Left ventricle myocardium inferior (tissue), 1 donor: ENCODE measurements at places on chromosomes 11 and 22.

- DNase-seq, result no peak
Observed at GRCh38 chr22:32080904-32081303, 37.8 kb downstream of the SLC5A1 start.

- DNase-seq, result no peak
Observed at GRCh38 chr22:20671409-20672081, 102.4 kb upstream of the SERPIND1 start.

- no peak for DNase-seq
Observed at GRCh38 chr22:46761539-46762237, 762 bp upstream of the TBC1D22A start.

DNA sequence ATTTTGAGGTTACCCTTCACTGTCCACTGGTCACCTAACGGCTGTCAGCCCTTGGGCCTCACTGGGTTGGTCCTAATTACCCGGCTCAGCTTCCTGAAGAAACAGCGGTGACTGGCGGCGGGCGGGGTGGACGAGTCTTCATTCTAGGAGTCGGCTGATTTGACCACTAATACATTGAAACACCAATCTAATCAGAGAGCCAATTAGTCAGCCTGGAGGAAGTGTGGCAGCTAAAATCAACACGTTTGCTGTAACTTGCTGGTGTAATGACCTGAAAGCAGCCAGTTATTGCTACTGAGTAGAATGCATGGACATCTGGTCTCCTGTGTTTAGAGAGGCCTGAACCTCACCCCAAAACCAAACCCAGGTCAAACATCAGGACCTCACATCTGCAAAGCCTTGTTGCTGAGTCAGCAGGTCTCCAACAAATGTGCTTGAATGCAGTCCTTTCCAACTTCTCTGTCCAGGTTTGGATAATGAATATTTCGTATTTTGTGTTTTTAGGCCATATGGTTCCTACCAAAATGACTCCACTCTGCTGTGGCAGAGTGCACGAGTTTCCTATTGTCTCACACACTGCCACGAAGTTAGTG lies 496.4 kb downstream of the BRD1 start:
- DNase-seq, result no peak

DNA sequence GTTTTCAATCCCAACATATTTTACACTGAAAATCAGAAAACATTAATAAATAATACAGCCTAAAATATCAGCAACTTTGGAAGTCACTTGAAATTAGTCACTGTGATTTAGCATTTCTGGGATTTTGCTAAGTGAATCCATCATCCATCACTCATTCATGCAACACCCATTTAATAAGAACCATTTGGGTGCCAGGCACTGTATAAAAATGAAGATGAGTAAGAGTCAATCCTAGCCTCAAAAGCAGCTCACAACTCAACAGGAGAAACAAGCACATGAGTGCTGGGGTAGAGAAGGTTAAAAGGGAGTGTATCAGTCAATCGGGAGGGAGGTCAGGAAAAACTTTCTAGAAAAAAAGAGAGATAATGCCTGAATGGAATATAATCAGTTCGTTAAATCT lies 77.9 kb downstream of the PGR start:
- no peak for DNase-seq

GRCh38 chr22:50640857-50641647 lies 13.1 kb upstream of the ARSA start:
- no peak for DNase-seq

DNA sequence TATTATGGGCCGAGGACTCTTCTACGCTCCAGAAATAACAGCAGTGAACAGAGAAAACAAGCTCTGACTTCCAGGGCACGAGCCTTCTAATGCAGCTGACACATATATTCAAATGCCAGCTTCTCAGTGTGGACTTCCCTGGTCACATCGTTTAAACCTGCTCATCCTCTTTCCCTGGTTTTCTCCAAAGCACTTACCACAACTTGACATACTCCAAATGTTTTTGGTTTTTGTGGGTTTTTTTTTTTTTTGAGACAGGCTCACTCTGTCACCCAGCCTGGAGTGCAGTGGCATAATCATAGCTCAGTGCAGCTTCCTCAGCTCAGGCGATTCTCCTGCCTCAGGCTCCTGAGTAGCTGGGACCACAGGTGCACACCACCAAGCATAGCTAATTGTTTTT lies 105.5 kb downstream of the MICAL3 start:
- DNase-seq, result no peak

GRCh38 chr11:20275987-20276965 lies 87.2 kb upstream of the HTATIP2 start:
- no peak for DNase-seq
